Type B pancreatic cell (in vitro differentiated cells): ENCODE measurements at places on chromosomes 12 and 14.
A peak's percentile ranks its signal among the peaks of the same experiment; 100 is the strongest.

GRCh38 chr14:30610787-30611343 is 11.3 kb upstream of the SCFD1 start:
- peak overlapping the region; percentile 74 for H3K27ac ChIP-seq
- no peaks in the 10 kb centered on the region for H3K27me3 ChIP-seq
- H3K36me3 ChIP-seq, result peaks cover 12% of the 10 kb centered on the region
- peaks cover 7% of the 10 kb centered on the region for H3K4me1 ChIP-seq
- no peak overlapping the region for H3K4me3 ChIP-seq

GRCh38 chr14:49796025-49796424 is 28.1 kb downstream of the KLHDC2 start:
- H3K36me3 ChIP-seq, result peaks cover 37% of the 10 kb centered on the region
- H3K27me3 ChIP-seq, result no peaks in the 10 kb centered on the region
- no peak for DNase-seq
- no peak overlapping the region for H3K27ac ChIP-seq
- H3K4me3 ChIP-seq, result no peak overlapping the region

- H3K27me3 ChIP-seq, result no peaks in the 10 kb centered on the region
- peaks cover 21% of the 10 kb centered on the region for H3K36me3 ChIP-seq
- H3K27ac ChIP-seq, result no peak overlapping the region
- peaks cover 13% of the 10 kb centered on the region for H3K4me1 ChIP-seq
These were observed 77.0 kb downstream of the SEC23A start for GRCh38 chr14:39025810-39026627.

DNA sequence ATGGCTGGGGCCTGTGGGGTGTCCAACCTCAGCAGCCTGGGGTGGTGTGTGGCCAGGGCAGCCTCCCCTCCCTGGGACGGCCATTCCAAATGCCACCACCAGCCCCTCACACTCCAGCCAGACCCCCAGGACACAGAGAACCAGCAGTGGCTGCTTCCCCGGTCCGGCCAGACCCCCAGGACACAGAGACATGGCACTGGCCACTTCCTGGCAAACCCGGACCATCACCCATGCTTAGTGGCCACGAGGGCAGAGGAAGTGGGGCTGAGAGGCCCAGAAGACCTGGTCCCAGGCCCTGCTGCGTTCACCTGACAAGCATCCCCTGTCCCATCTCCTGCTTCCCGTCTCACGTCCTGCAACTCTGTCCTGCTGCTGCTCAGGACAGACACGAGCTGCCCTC is 26.7 kb downstream of the BEGAIN start:
- peaks cover 7% of the 10 kb centered on the region for H3K4me1 ChIP-seq
- H3K27ac ChIP-seq, result no peak overlapping the region
- DNase-seq, result no peak
